ENCODE measurements at places on chromosomes 16 and 17.

- no peak for DNase-seq
These were observed 55.0 kb downstream of the AMFR start for GRCh38 chr16:56370185-56370874.

GRCh38 chr16:62715701-62716100 is 679.5 kb upstream of the CDH8 start:
- no peak for DNase-seq

DNA sequence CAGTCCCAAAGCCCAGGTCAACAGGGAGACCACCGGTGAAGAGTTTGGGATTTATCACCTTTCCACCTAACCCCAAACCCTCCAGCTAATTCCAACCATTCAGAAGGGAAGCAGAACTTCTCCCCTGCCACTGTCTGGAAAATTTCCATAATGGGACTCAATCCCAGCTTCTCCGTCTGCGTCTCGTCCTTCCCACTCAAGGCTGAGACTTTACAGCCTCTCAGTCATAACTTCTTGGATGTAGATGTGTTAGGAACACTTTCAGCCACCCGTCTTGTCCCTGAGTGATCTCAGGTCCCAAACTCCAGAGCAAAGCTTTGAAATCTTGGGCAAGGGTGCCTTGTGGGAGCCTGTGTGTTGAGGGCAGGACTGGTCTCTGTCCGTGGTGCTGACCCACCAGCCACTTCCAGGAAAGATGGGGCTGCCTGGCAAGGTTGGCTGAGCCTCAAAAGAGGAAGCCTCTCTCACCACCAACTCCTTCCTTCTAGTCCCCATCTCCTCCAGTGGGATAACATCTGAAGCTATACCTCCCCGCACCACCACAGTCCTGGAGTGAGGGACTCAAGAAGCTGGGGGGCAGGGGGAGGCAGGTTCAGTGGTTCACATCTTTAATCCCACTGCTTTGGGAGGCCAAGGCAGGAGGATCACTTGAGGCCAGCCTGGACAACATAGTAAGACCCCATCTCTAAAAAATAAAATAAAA is 9.3 kb downstream of the GAS2L2 start:
- peak; percentile 85 for DNase-seq

DNA sequence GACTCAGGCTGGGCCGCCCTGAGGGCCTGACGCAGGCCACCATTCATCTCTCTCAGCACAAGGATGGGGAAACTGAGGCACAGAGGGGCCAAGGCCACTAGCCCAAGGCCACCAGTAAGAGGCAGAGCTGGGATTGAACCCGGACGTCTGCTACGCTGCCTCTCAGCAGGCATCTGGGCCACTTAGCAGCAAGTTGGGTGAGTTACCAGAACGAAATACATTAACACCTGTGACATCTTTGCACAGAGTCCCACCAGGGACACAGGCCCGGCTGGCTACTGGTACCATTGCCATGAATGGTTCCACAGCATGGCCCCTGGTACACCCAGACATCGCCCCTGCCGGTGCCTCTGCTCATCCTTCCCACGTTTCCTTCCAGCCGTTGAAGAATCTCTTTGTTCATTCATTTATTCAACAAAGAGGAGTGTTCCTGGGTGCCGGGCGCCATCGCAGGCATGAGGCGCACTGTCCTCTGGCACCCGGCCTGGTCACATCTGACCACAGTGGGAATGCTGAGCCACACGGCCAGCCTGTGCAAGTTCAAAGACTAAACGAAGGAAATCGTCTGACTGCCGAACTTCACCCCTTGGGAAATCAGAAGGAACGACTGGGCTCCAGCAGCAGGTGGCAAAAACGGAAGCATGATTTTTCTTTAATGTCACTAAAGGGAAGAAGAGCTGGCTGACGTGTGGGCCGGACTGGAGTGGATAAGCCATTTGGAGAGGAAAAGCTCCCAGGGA is 7.4 kb upstream of the ZNF469 start:
- no peak for DNase-seq

- no peak for DNase-seq
These were observed 9.5 kb upstream of the RHBDL3 start for GRCh38 chr17:32256012-32256700.

DNA sequence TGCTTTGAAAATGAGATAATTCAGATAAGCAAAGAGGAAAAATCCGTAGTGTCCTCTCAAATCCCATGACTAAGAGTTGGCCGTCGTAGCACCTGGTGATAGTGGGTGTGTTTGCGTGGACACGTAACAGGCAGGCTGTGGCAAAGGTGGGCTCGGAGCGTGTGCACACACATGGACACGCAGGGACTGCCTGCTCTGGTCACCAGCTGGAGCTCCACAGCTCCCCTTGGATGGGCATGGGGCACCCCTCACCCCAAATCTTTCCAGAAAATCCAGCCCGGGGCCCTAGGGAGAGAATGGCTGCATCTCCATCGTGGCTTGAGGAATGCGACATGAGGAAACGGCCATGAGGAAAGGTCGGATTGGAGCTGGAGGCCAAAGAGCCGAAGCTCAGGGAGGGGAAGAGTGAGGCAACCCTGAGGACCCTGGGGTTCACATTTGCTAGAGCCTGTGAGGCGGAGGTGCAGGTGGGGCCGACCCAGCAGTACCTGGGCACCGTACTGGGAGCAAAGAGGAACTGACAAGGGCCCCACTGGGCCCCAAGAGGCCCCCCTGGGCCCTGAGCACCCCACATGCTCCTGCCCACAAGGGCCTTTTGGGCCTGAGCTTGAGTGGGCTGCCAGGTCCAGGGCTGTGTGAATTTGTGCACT is 51.6 kb downstream of the DNAH17 start:
- DNase-seq = peak; percentile 45
